Activated T-cell treated with anti-CD3 and anti-CD28 coated beads, Interleukin-2, amount 50 U/mL, for 72 hours (primary cell): ENCODE measurements at places on chromosomes 2 and 18.
A peak's percentile ranks its signal among the peaks of the same experiment; 100 is the strongest.

GRCh38 chr2:25076749-25077148 is 34.9 kb downstream of the EFR3B start:
- DNase-seq, result no peak
- peaks cover 42% of the 10 kb centered on the region for H3K27me3 ChIP-seq
- no peak overlapping the region for H3K27ac ChIP-seq
- no peaks in the 10 kb centered on the region for H3K4me1 ChIP-seq
- no peaks in the 10 kb centered on the region for H3K36me3 ChIP-seq
- H3K4me3 ChIP-seq, result no peak overlapping the region

DNA sequence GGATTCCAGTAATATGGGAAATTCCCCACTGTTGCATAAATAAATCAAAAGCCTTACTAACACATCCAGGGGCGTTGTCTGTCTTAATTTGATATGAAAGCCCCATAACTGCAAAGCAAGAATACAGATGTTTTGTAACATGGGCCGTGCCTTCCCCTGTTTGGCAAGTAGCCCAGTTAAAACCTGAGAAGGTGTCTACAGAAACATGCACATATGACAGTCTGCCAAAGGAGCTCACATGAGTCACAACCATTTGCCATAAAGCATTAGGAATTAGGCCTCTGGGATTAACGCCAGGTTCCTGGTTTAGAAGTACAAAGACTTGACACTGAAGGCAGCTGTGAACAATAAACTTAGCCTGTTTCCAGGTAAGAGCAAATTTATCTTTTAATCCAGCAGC is 43.1 kb upstream of the LONRF2 start:
- DNase-seq, result no peak
- no peaks in the 10 kb centered on the region for H3K4me1 ChIP-seq
- peaks cover 13% of the 10 kb centered on the region for H3K27me3 ChIP-seq
- no peak overlapping the region for H3K27ac ChIP-seq

DNA sequence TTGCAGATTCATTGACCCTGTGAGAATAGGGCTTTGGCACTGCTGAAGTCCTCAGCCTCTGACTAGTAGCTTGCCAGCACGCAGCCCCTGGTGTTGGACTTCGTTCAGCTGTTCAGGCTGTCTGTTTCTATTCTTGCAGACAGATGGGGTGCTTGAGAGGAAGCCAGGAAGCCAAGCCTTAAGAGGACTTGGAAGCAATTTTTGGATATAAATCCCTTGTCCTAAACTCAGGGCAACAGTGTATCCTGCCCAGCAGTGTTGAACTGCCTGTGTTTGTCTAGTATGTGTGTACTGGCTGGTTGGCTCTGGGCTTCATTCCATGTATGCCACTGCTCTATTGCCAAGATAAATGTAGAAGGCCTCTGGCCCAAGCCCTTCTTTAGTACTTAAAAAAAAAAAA is 108.6 kb downstream of the COMMD1 start:
- no peak for DNase-seq
- H3K36me3 ChIP-seq, result no peaks in the 10 kb centered on the region
- H3K4me1 ChIP-seq, result no peaks in the 10 kb centered on the region
- H3K27ac ChIP-seq, result no peak overlapping the region
- no peak overlapping the region for H3K4me3 ChIP-seq

- no peak overlapping the region for H3K4me3 ChIP-seq
- peaks cover 8% of the 10 kb centered on the region for H3K4me1 ChIP-seq
- peaks cover 5% of the 10 kb centered on the region for H3K36me3 ChIP-seq
- no peak for DNase-seq
Observed at GRCh38 chr2:68939962-68940361, 12.7 kb downstream of the GKN2 start.

DNA sequence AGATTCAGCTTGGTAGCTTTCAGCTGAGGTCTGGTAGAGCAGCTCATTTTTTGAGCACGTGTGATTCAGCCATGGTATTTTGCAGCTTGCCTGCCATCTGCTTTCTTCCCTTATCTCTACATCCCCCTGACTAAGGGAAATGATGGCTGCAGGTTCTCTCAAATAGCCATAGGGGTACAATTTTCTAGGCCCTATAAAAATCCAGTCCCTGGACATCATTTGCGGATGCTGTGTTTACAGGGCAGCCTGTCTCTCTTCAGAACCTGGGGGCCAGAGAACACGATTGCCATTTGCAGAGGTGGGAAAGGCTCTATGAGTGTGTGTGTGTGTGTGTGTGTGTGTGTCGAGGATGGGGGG is 442.7 kb upstream of the MEIS1 start:
- H3K4me3 ChIP-seq, result no peak overlapping the region
- H3K27me3 ChIP-seq, result no peaks in the 10 kb centered on the region
- DNase-seq, result no peak
- H3K36me3 ChIP-seq, result peaks cover 2% of the 10 kb centered on the region

DNA sequence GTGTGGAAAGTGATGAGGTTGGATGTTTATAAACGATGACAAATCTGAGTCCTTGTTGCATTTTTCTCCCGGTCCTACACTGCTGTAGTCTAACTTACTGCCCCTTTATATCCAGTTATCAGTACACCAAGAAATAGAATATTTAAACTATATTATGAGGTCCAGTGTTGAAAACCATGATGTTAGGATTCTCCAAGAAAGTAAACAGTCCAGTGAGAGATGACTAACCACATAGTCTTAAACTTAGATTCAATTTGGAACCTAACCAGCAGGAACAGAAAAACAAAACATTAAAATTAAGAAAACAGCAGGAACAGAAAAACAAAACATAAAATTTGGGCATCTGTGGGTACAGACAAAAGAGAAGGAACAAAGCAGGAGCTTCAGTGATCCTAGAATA is 143.2 kb downstream of the TPGS2 start:
- no peak overlapping the region for H3K27ac ChIP-seq
- no peaks in the 10 kb centered on the region for H3K4me1 ChIP-seq
- H3K27me3 ChIP-seq, result peaks cover 16% of the 10 kb centered on the region
- H3K4me3 ChIP-seq, result no peak overlapping the region
- no peaks in the 10 kb centered on the region for H3K36me3 ChIP-seq
- no peak for DNase-seq

DNA sequence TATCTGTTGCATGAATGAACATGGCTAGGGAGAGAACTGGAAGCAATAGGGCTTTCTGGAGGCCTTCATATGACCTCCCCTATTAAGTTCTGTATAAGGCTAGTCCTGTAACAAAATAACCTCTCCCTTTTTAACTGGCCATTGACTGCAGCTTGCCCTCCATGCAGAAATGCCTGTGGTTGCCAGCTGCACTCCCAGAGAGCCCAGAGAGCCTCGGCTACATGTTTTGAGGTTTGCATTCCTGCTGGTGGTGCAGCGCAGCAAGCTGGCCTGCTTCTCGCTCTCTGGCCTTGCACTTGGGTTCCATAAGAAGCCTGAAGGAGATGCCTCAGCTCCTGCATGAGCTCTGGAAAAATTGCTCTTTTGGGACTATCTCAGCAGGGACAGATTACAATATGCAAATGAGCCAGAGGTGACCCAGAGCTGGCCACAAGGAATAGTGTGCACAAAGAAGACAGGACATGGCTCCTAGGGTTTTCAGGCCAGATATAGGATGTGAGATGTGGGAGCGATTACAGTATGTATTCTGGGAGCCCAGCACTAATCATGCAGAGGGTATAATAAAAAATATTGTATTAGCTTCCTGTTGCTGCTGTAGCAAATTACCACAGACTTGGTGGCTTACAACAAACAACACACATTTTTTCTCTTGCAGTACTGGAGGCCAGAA is 186.7 kb downstream of the INSIG2 start:
- no peak for DNase-seq
- H3K36me3 ChIP-seq, result no peaks in the 10 kb centered on the region
- H3K4me3 ChIP-seq, result no peak overlapping the region
- peaks cover 39% of the 10 kb centered on the region for H3K27me3 ChIP-seq
- H3K4me1 ChIP-seq, result no peaks in the 10 kb centered on the region

DNA sequence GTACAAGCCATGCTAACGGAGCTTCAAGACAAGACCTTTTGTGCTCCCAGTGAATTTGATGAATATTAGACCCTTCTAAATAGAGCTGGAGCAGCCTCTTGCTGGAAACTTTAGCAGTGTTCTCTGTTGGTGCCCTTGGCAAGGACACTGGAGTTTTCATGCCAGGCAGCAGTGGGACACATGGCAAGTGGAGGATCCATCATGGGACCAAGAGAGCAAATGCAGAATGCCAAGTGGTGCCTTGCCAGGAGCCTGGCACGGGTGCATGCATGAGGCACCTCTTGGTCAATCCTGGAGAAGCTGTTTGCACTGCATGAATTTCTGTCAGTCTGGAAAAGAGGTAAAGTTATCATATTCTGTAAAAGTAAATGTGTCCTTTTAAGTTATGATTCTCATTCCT is 59.1 kb downstream of the NETO1 start:
- H3K4me3 ChIP-seq, result no peak overlapping the region
- peaks cover 1% of the 10 kb centered on the region for H3K36me3 ChIP-seq
- no peaks in the 10 kb centered on the region for H3K4me1 ChIP-seq
- H3K27ac ChIP-seq, result no peak overlapping the region
- no peaks in the 10 kb centered on the region for H3K27me3 ChIP-seq

GRCh38 chr18:58657494-58657893 is 13.8 kb upstream of the MALT1 start:
- peaks cover 67% of the 10 kb centered on the region for H3K4me1 ChIP-seq
- H3K27ac ChIP-seq, result no peak overlapping the region
- H3K36me3 ChIP-seq, result peaks cover 3% of the 10 kb centered on the region
- H3K4me3 ChIP-seq, result no peak overlapping the region
- no peak for DNase-seq
- no peaks in the 10 kb centered on the region for H3K27me3 ChIP-seq

GRCh38 chr18:59498506-59499086 is 139.5 kb upstream of the LMAN1 start:
- no peak for DNase-seq
- H3K4me3 ChIP-seq, result no peak overlapping the region
- H3K36me3 ChIP-seq, result no peaks in the 10 kb centered on the region
- no peaks in the 10 kb centered on the region for H3K4me1 ChIP-seq

DNA sequence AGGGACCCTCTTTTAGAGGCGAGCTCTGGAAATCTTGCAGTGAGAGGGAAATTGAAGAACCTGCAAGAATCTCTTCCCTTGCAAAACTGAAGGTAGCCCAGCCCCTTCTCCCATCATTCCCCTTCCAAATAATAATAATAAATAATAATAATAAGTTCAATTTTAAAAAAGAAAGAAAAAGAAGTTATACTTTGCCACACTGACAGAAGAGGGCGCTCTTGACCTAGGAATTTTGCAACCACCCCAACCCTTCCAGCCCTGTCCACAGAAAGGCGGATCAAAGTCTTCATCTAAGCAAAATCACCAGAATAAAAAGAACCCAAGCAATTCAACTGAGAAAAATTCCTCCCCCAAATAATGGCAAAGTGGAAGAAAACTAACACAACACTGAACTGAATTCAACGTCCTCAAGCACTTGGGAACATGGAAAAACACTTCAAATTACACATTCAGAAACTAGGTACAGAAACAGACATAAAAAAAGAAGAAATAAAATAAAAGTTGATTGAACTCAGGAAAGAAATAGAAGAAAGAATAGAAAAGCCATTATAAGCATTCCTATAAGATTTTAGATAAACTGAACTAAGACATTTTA is 98.9 kb upstream of the GLS start:
- DNase-seq, result peak; percentile 68
- H3K36me3 ChIP-seq, result peaks cover 3% of the 10 kb centered on the region
- no peak overlapping the region for H3K4me3 ChIP-seq
- H3K4me1 ChIP-seq, result peaks cover 44% of the 10 kb centered on the region

DNA sequence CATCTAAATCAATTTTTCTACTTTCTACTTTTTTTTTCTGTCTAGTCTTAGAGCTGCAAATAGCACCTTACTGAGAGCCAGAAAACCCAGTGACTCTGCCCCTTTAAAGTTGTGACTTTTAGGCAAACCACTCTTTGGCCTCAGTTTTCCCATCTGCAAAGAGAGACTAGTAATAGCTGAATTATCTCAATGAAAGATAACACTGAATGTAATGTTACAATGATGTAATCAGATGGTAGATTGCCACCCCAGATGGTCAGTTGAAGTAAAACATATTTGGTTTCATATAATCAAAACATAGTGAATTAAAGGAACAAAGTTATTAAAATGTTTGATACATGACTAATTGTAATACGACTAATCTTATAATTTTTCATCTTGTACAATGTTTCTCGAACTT is 5.0 kb upstream of the APCDD1 start:
- no peak for DNase-seq
- H3K4me3 ChIP-seq, result no peak overlapping the region
- H3K27ac ChIP-seq, result no peak overlapping the region

DNA sequence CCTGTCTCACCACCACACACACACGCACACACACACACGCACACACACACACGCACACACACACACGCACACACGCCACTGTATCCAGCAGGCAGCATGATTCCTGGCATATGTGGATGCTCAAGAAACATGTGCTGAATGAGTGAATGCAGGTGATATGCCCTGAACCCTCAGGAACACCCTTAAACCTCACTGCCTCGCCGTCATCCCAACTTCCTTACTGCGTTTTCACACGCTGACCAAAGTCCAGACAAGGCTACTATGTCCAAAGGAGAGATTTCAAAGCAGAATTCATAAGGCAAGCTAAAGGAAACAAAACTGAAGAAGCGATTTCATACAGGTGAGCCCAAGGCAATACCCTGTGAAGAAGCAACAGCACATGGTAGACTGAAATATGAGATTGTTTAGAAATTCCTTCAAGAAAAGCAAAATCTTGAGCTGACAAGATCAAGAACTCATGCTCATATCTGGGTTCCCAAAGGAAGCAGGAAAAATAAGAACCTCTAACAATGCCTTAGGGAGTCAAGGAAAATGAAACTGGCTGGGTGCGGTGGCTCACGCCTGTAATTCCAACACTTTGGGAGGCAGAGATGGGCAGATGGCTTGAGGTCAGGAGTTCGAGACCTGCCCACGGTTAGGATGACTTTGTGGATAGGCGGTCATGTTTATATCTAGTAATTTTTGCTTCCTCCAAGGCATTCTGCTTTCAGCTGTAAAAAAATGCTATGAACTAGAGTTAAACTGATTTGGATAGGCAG is 69.1 kb downstream of the TNFRSF11A start:
- peaks cover 6% of the 10 kb centered on the region for H3K27me3 ChIP-seq
- H3K36me3 ChIP-seq, result no peaks in the 10 kb centered on the region
- no peak overlapping the region for H3K4me3 ChIP-seq
- no peak overlapping the region for H3K27ac ChIP-seq
- no peak for DNase-seq
- H3K4me1 ChIP-seq, result peaks cover 29% of the 10 kb centered on the region

GRCh38 chr2:173669888-173670287 is 295.3 kb downstream of the SP3 start:
- no peak overlapping the region for H3K4me3 ChIP-seq
- no peaks in the 10 kb centered on the region for H3K4me1 ChIP-seq
- H3K36me3 ChIP-seq, result no peaks in the 10 kb centered on the region
